ENCODE measurements at places on chromosomes 1 and 21.

GRCh38 chr1:3541936-3542335, 69.4 kb downstream of the MEGF6 start:
- DNase-seq = no peak

DNA sequence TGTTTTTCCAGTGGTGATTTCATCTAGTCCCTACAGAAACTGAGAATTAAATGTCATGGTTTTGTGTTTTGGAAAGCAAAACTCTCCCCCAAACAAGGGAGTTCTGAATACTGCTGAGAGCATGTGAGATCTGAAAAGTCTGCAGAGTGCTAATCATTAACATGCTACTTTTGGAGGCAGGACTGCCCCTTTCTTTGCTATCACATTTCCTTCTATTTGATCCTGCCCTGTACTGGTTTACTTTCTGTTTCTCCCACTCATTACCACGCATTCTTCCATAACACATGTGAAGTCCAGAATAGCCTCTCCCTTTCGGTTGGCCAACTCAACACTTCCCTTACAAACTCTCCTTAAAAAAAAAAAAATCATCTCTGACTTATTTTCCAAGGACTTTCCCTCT, 63.6 kb downstream of the GADD45A start:
- DNase-seq = no peak

- DNase-seq = no peak
These were observed 8.2 kb downstream of the SYT2 start for GRCh38 chr1:202702088-202702487.

GRCh38 chr1:91603409-91603808, 102.8 kb downstream of the CDC7 start:
- peak; percentile 36 for DNase-seq

GRCh38 chr1:18278946-18279345, 171.3 kb downstream of the IGSF21 start:
- no peak for DNase-seq

GRCh38 chr1:63523738-63524137, 413 bp downstream of the EFCAB7 start:
- no peak for DNase-seq

- DNase-seq = no peak
These were observed 115.2 kb downstream of the TGFBR3 start for GRCh38 chr1:91770667-91771268.

GRCh38 chr1:111756124-111756513, 418 bp downstream of the DDX20 start:
- DNase-seq = no peak

- DNase-seq = no peak
These were observed 58.4 kb downstream of the S1PR1 start for GRCh38 chr1:101295209-101295608.

- DNase-seq = no peak
These were observed 66.2 kb upstream of the RNPC3 start for GRCh38 chr1:103459346-103459745.

- DNase-seq = no peak
These were observed 89.9 kb downstream of the EPB41 start for GRCh38 chr1:29004288-29004687.

DNA sequence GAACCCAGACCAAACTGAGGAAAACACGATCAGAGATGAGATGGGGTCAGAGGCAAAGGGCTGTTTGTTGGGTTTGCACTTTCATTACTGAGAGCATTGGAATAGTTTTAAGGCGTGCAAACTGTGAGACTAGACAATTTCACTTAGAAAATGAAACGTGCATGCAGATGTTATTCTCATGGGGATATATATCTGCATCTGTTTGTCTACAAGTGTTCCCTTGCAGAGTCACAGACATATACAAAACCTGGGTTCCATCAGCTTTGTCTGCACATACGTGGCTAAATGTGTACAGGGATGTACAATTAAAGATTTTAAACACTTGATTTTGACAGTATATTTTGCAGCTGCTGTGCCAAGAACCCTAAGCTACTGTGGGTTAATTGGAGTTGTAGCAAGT, 355.4 kb downstream of the KIF26B start:
- DNase-seq = no peak

DNA sequence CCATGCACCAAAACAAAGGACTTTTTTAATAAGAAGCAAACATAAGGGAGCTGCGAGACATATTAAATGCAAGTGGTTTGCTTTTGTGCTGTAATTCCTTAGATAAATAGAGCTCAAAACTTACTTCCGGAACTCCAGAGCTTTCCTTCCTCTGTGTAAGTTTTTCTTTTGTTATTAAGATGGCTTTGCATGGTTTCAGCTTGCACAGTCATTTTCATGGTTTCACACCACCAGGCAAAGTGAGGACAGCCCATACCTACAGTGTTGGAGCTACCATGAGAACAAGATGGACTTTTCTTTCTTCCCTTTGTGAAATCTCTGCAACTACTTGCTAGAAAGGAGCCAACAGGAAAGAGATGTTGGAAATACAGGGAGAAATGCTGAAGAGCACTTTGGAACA, 368.0 kb downstream of the SETD4 start:
- no peak for DNase-seq

DNA sequence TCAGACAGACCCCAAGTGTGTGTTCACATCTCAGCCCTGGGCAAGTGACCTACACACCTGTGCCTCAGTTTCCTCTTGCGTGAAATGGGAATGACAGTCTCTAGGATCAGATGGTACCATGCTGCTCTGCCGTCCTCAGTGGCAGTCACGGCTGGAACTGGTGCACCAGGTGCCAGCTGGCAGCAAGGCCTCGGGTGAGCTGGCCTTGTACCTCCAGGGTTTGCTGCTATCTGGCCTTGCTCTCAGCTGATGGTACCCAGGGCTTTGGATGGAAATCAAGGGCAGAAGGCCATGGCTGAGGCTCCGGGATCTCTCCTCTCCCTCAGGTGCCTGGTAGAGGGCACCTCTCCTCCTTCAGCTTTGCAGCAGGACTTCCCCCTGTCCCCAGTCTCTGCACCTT, 21.3 kb downstream of the TMEM201 start:
- DNase-seq = no peak

DNA sequence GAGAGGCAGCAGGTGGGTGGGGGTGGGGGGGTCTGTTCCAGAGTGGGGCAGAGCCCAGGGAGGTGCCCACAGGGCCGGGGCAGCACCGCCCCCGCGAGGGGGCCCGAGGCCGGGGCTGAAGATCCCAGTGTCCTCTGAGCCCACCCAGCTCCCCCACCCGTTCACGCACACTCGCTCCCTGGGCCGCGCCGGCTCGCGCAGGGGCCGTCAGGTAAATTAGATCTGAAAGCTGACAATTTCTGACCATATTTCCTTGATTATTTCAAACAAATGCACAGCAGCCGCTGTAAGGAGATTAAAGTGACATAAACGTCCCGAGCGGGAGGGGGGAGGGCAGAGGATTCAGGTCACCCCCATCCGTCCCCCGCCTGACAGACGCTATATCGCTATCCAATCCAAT, 118.0 kb downstream of the CASZ1 start:
- DNase-seq = no peak

- no peak for DNase-seq
These were observed 8.3 kb upstream of the MPZL1 start for GRCh38 chr1:167713330-167714081.

- no peak for DNase-seq
These were observed 101.3 kb upstream of the LYPLAL1 start for GRCh38 chr1:219072329-219072728.

- peak; percentile 58 for DNase-seq
These were observed 154.8 kb downstream of the SLC45A1 start for GRCh38 chr1:8472668-8473067.

DNA sequence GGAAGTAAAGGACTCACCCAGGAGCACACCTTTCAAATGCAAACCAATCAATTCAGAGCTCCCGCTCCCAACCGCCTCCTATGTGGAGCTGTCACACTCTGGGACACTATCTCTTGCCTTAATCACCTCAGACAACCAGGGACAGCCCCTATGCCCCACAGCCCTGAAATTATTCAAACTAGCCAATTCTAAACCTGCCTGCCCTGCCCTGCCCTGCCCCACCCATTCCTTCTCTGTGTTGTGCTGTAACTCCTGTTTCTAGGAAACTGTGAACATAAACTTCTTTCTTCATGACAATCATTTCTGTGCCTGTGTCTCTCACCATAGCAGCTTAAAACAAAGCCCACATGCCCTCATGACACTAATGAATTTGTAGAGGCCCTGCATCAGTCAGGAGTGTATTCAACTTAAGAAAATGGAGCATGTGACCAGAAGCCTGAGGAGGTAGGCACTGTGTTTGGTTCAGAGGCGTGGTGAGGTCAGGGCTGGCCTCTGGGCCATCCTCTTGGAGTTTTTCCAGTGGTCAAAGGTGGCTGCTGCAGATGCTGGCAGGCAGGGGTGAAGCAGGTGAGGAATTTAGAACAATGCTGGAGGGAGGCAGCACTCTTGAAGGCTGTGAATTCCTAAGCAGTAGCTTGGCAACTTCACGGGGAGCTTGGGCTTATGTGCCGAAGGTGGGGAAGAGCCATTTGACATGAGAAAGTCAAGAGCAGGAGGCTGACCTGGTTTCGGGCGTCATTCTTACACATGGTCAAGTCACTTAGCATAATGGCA, 74.5 kb downstream of the RHOU start:
- DNase-seq = no peak

- DNase-seq = no peak
These were observed 7.4 kb upstream of the CTBS start for GRCh38 chr1:84581648-84582047.

DNA sequence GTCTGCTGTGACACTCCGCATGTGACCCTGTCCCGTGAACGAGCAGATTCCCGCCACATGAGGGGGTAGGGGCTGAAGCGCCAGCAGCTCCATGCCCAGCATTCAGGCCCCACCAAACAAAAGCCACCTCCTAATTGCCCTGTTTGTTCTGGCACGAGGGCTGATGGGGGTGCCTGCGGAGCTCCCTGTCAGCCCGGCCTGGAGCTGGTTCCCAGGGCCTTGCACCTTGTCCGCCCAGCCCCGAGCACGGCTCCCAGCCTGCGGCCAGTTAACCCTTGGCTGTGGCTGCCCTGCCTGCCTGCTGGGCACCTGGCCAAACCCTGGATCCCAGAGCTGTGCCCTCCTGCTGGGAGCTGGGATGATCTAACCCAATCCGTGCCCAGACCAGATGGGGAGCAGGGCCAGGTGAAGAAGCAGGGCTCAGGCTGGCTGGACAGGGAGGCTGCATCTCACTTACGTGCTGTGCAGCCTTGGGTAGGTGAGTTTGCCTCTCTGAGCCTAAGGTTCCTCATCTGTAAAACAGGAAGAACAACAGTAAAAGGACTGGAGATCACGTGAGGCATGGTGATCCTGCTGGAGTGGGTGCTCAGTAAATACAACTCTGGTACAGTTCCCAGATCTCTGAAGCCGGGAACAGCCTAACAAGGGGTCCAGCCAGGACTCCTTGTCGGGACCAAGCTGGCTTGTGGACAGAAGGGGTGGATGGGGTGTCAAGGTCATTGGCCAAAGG, 110.9 kb upstream of the IFFO2 start:
- DNase-seq = no peak

GRCh38 chr1:59215766-59216291, 81.1 kb upstream of the FGGY start:
- DNase-seq = no peak

- DNase-seq = no peak
These were observed 846 bp downstream of the NSUN4 start for GRCh38 chr1:46341222-46342083.

DNA sequence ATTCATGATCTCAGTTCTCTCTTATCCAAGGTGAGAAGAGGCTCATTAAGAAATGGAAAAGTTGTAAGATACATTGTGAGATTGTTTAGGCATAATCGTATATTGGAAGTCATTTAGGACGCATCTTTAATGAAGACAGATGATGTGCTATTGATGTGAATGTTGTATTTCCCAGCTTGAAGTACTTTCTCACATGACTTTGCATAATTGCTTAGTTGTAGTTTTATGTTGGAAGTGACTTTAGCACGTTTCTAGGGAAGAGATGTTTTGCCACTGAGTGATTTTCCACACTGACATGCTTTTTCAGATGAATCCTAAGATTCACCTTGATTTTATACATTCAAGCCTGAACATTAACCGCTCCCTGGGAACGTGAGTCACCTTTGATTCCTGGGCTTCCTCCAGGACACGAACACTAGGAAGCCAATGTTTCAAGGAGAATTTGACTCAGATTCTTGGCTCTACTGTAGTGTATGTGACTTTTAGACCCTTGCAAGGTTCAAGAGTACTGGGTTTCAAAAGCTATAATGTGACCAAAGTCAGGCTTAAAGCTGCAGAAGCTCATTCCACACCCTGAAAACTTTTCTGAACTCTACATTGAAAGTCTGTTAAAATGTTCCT, 27.9 kb downstream of the ANGEL2 start:
- DNase-seq = no peak
